ENCODE measurements at places on chromosomes 16 and 17. TPM values are rescaled to one million over a fixed set of nuclear protein-coding genes. Genes with fewer than 3 reads are reported as not detected.
A peak's percentile ranks its signal among the peaks of the same experiment; 100 is the strongest.

NHERF2 gene
- 77.9 TPM for total RNA-seq

PITPNM3 gene
- 18.2 TPM for total RNA-seq

LGALS9B gene
- 25.8 TPM for total RNA-seq

DNA sequence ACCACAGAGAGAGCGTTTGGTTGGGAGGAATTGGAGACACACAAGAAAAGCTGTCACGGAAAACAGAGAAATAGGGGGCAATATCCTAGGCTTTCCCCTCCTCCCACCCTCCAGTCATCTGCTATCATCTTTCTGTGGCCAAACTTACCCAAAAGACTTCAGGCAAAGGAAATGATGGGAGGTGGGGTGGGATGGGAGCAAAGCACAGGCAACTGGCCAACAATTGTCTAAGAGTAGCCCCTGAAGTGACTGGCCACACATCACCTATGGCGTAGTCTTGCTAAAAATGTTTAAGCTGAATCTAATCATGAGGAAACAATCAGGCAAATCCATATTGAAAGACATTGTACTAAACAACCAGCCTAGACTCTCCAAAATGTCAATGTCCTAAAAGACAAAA lies 46.9 kb upstream of the ALOX12 start:
- H3K36me3 ChIP-seq: no peaks in the 10 kb centered on the region
- no peaks in the 10 kb centered on the region for H3K4me1 ChIP-seq
- no peak overlapping the region for H3K4me3 ChIP-seq

DNA sequence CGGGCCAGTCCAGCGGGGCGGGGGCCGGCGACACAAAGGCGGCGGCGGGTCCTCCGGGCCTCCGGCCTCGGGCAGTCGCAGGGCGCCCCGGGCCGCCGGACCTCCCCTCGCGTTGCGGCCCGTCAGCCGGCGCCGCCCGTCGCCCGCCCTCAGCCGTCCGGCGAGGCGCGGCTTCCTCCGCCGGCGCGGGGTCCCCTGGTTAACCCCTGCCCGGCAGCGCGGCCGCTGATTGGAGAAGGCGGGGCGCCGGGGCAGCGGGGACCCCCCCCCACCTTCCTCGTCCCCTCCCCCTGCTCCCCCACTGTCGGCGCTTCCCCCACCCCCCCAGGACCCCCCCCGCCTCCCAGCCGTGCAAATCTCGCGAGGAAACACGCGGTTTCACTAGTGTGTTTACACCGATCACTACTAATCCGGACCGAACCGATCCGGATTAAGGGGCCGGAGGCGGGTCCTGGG lies at the start of gene TLK2:
Gene TLK2, plus strand, starts transcription at position 402 of the 456 bp plus-strand sequence. CDS start 2,301 bp downstream, outside the sequence.
- no peaks in the 10 kb centered on the region for H3K27me3 ChIP-seq
- H3K36me3 ChIP-seq: no peaks in the 10 kb centered on the region
- DNase-seq: peak; percentile 77
- peaks cover 5% of the 10 kb centered on the region for H3K4me1 ChIP-seq

DNA sequence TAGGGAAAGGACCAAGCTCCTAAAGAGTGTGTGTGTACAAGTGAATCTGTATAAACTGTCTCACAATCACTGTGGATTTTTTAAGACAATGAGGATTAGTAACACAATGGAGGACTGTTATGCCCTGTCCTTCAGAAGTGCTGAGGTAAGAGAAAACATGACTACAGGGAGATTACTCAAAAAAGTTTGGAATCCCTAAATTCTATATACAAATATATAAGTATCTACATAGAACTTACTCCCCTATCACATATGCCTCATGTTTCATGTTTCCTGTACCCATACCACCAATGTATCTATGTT lies 81.9 kb downstream of the STH start:
- no peak overlapping the region for H3K4me3 ChIP-seq
- no peaks in the 10 kb centered on the region for H3K27me3 ChIP-seq
- DNase-seq: no peak
- H3K36me3 ChIP-seq: no peaks in the 10 kb centered on the region
- no peaks in the 10 kb centered on the region for H3K4me1 ChIP-seq

DNA sequence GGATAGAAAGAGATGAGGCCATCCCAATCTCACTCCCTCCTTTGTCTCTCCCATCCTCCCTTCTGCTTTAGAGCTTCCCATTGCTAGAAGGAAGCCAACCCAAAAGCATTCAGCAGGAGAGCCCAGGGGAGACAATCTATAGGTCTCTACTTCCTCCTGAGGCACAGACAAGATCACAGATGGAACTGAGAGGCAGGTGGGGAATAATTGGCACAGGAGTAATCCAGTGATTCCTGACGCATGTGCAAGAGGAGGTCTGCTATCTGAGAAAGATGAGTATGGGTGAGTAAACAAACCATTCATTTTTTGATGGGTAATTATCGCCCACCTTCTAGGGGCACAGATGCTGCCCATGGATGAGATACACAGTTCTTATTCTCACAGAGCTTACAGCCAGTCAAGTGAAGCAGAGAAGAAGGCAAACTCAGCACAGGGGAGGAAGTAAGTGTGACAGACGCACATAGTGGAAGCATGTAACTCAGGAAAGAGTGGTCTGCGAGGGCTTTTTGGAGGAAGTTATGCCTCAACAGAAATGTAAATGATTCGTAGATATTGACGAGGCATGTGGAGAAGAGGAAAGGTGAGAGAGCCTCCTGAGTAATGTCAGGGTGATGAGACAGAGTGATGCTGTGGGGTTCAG lies 88.9 kb upstream of the HLF start:
- H3K4me3 ChIP-seq: no peak overlapping the region
- H3K4me1 ChIP-seq: no peaks in the 10 kb centered on the region
- no peak overlapping the region for H3K27ac ChIP-seq
- no peaks in the 10 kb centered on the region for H3K36me3 ChIP-seq
- no peak for DNase-seq

- H3K4me1 ChIP-seq: peaks cover 5% of the 10 kb centered on the region
- H3K27ac ChIP-seq: no peak overlapping the region
- no peak overlapping the region for H3K4me3 ChIP-seq
Observed at GRCh38 chr17:44761932-44762810, 3.4 kb downstream of the ADAM11 start.

DNA sequence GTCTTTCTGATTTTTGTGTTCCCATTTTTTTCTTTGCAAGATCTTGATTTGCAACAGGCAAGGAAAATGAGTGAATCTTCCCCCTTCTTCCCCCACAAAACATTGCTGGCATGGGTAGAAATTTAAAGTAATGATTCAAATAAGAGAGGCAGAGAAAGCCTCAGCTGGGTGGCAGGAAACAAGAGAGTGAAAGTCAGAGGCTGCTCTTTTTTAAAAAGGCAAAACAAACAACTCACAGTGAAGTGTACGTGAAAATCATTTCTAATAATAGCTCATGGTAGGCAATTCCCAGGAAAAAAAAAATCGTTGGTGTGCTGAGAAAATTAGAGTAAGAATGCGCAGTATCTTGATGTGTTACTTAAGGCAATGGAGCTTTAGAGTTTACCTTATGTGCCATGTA lies 229.5 kb downstream of the FTO start:
- no peak for DNase-seq
- no peak overlapping the region for H3K27ac ChIP-seq
- H3K4me1 ChIP-seq: no peaks in the 10 kb centered on the region
- no peaks in the 10 kb centered on the region for H3K27me3 ChIP-seq
